T-cell (primary cell): ENCODE measurements at places on chromosomes 1 and 21.

DNA sequence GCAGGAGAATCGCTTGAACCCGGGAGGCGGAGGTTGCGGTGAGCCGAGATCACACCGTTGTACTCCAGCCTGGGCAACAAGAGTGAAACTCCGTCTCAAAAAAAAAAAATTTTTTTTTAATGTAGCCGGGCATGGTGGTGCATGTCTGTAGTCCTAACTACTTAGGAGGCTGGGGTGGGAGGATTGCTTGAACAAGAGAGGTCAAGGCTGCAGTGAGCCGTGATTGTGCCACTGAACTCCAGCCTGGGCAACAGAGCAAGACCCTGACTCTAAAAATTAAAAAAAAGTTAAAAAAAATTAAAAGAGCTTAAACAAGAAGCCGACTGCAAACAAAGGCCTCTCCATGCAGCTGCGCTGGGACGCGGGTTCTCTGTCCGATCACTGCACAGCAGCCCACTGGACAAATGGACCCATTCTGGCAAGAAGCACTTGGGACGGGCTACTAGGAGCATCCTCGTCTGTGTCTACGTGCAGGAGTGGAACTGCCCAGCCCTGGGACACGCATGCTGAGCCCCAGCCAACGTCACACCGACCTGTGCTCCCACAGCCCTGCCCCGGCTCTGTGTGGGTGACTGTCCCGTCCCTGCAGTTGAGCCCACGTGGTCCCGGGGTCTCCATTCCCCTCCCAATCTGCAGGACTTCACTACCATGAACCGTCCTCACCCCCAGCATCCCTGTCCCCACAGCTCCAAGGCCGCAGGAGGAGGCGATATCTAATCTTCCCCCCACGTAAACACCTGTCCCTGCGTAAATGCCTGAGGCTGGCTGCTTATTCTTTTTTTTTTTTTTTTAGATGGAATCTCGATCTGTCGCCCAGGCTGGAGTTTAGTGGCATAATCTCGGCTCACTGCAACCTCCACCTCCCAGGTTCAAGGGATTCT, 12.3 kb downstream of the SLC35E2B start:
- DNase-seq, result no peak

GRCh38 chr1:203369666-203370065, 18.7 kb upstream of the FMOD start:
- DNase-seq, result no peak

DNA sequence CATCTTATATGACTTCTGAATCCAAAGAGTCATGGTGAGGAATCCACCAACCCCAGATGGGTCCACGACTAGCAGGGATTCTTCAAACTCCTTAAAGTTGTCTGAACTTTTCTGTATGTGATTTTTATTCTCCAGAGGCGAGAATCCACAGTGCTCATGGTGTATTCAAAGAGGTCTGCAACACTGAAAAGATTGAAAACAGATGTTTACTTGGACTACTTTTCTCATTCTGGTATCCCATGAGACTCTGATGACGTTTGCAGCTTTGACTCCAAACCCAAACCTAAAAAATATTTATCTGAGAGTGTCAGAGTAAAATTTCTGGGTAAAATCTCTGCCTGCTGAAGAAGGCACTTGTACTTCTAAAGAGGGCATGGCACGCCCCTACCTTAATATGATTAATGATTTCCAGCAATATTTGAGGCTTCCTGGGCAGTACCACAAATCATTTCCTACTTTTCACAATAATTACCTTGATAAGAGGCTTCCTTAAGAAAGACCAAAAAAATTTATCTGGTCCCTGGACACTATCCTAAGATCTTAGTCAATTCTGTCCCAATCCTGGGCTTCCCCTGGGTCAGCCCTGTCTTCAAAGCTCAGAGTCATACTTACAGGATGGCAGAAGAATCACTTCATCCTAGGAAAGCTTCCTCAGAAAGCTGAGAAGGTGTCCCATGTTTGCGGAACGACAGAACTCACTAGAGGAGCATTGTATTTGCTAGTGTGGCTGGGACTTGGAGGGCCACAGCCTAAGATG, 76.5 kb upstream of the MAP10 start:
- no peak for DNase-seq

GRCh38 chr1:174953285-174954072, 46.3 kb upstream of the CACYBP start:
- no peak for DNase-seq

DNA sequence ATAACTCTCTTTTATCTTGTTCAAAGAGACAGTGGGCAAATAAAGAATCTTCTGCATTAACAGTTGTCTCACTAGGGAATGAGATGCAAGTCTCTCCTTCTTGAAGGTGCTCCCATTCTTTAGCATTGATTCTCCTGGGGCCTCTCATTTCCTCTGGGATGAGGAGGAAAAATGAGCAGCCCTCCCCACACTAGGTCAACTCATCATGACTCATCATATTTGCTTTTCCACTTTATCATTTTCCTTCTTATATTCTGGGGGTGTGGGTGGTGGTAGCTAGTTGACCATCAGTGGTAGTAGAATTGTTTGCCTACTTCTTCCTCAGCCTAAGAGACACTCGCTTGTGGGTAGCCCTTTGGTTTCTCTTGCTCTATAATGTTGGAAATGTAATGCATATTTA, 182.0 kb upstream of the C1orf87 start:
- DNase-seq, result no peak

DNA sequence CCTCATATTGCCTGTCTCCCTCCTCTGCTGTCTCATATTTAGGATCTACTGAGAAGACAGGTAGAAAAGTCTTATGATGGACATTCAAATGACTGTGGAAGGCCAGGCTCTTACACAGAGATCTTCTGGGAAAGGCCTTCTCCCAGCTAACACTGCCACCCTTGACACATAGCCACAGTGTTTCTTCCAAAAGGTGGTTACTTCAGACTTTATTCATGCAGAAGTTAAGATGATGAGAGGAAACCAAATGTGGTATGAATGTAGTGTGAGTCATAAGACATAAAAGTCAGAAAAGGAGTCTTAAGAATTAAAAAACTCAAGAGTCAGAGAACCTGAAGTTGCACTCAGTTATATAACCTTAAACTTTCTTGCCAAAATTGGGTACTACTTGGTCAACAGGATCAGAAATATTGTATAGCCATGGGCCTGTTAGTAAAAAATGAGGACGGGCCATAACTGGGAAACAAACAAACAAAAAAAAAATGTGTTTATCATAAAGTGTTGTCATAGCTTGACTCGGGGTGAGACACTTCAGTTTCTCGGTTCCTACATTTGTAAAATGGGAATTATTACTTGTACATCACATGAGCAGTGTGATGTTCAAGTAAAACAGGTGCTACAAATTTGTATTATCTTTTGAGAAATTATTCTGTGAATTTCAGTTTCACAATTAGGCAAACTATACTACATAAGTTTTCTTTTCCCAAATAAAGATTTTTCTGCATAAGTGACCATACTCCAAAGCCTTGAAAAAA, 1.2 kb upstream of the DENND1B start:
- DNase-seq, result no peak

- no peak for DNase-seq
Observed at GRCh38 chr1:170659399-170660035, 4.4 kb upstream of the PRRX1 start.

- no peak for DNase-seq
Observed at GRCh38 chr1:37831809-37832208, 23.8 kb upstream of the YRDC start.

DNA sequence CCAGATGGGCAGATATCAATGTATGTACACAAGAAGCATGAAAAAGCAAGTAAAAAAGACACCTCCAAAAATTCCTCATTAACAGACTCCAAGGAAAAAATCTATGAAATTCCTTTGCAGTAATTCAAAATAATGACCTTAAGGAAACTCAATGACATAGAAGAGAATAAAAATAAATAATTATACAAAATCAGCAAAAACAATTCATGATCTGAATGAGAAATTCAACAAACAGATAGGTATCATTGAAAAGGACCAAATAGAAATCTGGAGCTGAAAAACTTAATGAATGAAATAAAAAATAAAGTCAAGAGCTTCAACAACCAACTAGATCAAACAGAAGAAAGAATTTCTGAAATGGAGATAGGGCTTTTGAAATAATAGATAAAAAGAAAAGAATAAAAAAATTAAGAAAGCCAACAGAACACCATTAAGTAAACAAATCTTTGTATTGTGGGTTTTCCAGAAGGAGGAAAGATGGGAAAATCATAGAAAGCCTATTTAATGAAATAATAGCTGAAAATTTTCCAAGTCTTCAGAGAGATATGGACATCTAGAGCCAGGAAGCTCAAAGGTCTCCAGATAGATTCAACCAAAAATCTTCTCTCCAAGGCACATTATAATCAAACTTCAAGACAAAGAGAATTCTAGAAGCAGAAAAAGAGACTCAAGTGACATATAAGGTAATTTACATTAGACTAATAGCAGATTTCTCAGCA, 52.0 kb upstream of the KCNK1 start:
- DNase-seq, result no peak

- no peak for DNase-seq
Observed at GRCh38 chr1:147630447-147630846, 39.9 kb downstream of the ACP6 start.
